ENCODE measurements at places on chromosomes 13 and 19.
A peak's percentile ranks its signal among the peaks of the same experiment; 100 is the strongest.

GRCh38 chr13:53683608-53684007 lies 655.0 kb downstream of the OLFM4 start:
- DNase-seq = no peak

DNA sequence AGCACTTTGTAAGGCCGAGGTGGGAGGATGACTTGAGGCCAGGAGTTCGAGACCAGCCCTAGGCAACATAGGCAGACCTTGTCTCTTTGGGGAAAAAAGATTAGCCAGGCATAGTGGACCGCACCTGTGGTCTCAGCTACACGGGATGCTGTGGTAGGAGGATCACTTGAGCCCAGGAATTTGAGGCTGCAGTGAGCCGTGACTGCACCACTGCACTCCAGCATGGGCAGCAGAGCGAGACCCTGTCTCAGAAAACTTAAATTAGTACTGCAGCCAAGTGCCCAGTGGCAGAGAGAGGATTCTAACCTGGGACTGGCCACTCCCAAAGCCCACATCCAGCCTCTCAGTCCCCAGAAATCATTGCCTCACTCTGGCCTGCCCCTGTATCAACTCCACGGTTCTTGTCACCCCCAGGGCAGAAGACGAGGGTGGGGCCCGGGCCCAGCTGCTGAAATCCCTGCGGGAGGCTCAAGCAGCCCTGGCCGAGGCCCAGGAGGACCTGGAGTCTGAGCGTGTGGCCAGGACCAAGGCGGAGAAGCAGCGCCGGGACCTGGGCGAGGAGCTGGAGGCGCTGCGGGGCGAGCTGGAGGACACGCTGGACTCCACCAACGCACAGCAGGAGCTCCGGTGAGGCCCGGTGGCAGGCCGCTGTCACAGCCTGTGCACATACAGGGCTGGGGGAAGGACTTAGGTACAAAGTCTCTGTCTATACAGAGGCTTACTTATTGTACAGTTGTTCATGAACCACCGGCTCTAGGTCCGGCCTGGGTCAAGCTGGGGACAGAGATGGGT lies 53.4 kb downstream of the KCNC3 start:
- DNase-seq = no peak

DNA sequence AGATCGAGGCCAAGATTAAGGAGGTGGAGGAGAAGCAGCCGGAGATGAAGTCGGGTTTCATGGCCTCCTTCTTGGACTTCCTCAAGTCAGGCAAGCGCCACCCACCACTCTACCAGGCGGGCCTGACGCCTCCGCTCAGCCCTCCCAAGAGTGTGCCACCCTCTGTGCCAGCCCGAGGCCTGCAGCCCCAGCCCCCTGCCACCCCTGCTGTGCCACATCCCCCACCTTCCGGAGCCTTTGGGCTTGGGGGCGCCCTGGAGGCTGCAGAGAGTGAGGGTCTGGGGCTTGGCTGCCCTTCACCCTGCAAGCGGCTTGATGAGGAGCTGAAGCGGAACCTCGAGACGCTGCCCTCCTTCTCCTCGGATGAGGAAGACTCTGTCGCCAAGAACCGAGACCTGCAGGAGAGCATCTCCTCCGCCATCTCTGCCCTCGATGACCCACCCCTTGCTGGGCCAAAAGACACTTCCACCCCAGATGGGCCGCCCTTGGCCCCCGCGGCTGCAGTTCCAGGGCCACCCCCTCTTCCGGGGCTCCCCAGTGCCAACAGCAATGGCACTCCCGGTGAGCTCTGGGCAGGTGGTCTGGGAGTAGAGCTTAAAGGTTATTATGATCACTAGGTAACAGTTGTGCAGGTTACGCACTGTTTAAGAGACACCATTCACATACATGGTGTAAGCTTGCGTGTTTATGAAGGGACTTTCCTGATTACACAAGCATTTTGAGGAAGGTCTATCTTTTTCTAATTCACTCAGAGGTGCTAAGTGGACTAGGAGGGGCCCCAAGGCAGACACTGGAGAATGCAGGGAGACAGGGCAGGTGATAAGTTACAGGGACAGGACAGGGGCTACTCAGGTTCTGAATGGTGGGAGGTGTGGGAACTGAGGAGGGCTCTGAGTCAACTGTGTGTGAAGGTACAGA lies 8.7 kb downstream of the PRR12 start:
- no peak for DNase-seq

- DNase-seq = no peak
Measured at GRCh38 chr13:40776681-40777165, 5.7 kb upstream of the MRPS31 start.

DNA sequence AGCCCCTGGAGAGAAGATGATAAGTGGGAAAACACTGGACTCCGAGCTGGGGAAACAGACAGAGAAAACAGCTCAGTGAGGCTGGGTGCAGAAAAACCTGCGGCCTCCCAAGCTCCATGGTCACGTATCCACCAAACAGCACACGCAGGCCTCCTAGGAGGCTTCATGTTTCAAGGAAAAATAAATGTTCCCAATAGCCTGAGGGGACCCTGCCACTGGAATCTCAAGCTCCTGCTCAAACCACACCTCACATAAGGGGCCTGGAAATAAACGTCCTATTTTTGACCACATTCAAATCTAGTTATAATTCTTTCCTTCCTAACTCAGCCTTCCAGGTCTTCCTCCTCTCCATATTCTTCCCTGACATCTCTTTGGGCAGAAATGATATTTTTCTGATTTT lies 225.7 kb downstream of the ABCC4 start:
- no peak for DNase-seq

GRCh38 chr13:76965759-76966421 lies 17.6 kb downstream of the ACOD1 start:
- DNase-seq = no peak

DNA sequence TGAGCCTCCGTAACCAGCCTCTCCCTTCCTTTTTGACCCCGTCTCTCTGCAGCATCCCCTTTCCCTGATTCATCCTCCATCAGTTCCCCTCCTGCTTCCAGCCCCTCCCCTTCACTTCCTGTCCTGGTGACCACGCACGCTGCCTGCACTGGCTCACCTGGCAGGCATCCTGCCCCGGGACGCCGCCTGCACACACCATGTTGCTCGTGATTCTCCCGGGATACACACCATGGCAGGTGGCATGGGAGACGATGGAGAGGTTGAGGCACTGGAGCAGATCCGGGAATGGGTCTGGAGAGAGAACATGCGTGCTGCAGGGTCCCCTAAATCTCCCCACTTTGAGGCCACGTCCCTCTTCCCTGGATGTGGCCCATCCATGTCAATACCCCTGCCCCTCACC lies 4.2 kb downstream of the KLK12 start:
- no peak for DNase-seq

DNA sequence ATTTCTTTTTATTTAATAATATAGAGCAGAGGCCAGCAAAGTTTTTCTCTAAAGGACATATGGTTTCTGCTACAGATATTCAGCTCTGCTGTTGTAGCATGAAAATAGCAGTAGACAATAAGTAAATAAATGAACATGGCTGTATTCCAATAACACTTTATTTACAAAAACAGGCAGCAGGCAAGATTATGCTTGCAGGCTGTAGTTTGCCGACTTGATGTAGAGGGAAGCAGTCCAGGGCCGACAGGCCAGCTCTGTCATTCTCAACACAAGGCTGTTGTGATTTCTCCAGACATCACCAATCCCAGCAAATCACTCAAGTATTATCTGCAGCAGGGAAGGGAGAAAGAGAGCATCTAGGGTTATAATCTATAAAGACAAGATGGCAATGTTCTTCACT lies 1062.5 kb upstream of the PCDH9 start:
- no peak for DNase-seq

GRCh38 chr13:58476206-58476918 lies 844.8 kb downstream of the PCDH17 start:
- no peak for DNase-seq

DNA sequence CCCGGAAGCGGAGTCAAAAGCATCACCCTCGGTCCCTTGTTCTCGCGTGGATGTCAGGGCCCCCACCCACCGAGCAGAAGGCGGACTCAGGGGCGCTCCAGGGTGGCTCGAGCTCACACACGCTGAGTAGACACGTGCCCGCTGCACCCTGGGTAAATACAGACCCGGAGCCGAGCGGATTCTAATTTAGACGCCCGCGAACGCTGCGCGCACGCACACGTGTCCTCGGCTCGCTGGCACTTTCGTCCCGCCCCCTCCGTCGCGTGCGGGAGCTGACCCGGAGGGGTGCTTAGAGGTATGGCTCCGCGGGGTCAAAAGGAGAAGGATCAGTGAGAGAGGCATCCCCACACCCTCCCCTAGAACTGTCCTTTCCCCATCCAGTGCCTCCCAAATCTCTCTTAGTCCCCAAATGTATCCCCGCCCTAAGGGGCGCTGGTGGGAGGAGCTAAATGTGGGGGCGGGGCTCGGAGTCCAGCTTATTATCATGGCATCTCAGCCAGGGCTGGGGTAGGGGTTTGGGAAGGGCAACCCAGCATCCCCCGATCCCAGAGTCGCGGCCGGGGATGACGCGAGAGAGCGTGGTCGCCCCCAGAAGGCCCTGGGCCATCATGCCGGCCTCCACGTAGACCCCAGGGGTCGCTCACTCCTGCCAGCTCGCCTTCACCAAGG lies 451 bp upstream of the ICAM5 start:
- no peak for DNase-seq

DNA sequence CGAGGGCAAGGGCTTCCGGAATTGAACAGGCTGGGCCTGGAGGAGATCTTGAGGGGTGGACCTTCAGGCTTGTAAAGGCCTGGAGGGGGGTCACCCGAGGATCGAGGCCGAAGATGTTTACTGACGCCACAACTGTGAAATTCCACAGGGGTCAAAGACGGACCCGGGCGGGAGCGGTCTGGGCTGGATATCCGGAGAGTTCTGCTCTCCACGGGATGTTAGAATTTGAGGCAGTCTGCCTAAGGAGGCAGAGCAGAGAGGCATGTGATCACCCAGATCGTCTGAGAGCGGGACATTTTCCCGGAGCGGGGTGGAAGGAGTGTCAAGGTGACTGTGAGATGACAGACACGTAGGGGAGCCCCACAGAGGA lies 13.2 kb downstream of the KLHL26 start:
- DNase-seq = no peak

DNA sequence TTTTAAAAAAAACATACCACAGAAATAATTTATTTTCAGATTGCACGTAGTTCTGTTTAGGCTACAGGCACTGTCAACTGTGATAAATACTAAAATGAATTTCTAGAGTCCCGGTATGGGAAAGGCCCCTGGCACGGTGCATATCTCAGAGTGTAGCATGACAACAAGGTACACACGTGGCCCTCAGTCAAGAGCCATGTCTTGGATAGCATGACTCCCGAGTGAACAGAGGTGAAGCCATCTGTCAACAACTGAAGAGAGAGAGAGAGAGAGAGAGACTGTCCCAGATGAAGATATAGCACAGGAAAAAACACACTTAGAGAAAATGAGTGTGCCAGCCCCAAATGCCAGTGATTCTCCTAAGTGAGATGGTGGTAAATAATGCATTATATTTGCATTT lies 297.5 kb downstream of the MYO16 start:
- DNase-seq = no peak

DNA sequence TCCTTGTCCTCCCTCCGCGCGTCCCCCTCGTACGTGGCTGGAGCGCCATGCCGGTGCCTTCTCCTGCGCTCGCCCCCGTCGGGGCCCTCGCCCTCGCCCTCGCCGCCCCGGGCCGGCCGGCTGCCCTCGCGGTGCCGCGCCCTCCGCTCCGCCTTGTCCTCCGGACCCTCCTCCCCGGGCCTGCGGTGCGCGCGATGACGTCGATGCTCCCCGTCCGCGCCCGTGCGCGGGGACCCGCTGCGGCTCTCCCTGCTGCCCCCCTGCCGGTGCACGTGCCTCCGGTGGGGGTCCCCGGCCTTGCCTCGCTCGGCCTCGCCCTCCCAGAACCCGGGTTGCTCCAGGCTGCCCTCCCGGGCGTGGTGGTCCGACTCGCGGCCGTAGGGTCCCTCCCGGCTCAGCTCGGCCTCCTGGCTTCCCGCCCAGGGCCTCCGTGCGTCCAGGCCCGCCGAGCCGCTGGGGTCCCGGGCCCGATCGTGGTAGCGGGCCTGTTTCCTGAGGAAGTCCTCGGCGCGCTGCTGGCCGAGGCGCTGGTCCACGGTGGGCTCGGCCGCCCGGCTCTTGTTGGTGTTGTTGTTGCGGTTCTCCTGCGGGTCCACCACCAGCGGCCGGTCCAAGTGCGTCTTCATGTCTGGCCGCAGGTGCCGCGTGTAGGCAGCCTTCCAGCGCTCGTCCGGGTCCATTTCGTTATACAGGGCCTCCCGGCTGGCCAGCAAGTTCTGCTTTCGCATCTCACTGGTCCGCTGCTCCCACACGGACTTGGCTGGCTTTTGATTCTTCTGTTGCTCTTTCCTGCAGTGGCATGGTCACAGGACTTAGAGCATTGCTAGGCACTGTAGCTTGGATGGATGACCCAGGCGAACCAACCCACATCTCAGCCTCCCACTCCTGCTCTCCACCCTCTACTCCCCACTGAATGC lies 148.6 kb downstream of the IER2 start:
- no peak for DNase-seq

GRCh38 chr19:17331045-17331558 lies 3.6 kb downstream of the ANO8 start:
- no peak for DNase-seq

DNA sequence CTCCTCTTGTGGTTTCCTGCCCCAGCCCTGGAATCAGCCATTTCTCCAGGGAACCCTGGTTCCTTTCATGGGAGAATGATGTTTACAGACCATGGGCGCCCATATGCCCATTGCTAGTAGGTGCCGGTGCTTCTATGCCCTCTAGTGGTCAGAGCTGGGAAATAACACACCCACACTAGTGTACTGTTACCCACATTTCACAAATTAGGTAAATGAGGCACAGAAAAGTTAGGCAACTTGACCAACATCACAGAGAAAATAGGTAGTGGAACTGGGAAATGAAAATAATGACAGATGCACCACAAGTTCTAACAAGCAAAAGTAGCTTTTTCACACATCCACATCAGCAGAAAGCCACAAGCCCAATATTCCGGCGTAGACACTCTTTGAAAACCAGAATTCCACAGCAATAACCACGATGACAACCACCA lies 1.3 kb upstream of the CEACAM3 start:
- peak; percentile 66 for DNase-seq

DNA sequence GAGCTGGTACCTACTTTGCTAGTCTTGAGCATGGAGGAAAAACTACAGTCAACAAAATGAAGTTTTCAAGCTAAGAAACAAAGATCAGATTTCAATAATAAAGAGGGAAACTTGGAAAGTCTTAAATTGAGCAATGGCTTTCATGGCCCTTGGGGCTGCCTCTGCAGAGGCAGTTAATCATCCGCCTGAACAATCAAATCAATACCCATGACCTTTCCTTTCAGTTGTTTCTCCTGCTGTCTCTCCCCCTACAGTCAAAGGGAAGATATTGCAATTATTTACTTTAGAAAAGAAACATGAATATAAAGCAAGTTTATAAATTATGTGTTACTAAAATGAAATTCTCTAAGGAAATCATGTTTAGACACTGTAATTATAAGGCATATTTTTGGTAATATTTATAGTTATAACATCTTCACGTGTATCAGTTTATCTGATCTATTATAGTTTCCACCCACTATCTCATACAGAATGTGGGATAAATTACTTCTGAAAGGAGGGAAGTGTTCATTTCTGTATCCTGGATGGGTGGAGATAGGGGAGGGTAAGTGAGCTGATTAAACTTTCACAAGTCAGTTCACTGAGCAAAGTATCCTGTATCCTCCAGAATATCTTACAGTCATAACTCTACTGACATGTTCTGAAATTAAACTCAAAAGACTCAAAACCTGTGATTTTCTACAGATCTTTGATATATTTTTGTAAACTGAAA lies 72.4 kb upstream of the TSC22D1 start:
- no peak for DNase-seq
